ENCODE measurements at places on chromosomes 5 and 9.

DNA sequence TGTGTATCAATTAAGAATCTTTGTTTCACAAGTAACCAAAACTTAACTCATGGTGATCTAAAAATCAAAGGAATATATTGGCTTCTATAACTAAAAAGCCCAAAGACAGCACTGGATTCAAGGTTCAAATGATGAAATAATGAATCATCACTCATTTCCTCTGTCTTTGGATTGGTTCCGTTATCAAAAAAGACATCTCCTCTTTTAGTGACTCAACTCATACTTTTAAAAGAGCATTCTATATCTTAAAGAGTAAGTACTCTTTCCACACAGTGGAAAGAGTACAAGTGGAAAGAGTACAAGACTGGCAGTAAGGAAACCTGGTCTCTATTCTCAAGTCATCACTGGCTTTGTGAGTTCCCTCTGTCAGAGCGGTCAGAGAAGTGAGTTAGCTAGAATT, 141.4 kb upstream of the NMUR2 start:
- no peak for DNase-seq

DNA sequence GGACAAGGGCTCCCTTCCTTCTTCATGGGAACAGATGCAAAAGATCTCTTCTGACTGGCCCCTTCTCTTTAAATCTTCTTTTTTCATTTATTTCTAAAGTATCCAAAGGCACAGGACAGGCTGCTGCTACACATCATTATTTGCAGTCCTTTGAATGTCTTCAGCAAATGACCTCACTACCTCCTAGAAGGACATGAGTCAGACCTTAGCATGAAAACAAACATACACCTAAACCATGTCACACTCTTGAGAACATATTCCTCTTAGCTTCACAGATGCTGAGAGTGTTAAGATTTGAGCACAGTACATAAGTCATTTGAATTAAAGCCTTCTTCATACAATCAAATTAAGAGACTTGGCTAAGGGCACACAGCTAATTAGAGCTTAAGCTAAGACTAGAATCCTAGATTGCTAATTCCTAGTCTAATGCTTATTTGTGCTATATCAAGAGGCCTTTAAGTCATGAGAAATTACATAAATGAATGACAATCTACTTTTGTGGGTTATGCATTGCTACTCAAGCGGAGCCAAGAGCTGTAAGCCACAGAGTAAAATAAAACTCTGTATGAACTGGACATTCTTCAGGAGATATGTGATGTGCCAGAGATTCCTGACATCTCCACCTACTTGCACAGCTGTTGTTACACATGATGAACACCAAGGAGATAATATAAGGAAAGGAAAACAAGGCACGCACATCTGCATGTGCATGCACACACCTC, 109.1 kb upstream of the PTGER4 start:
- DNase-seq: no peak

GRCh38 chr9:84315278-84315877, 25.2 kb downstream of the SLC28A3 start:
- peak; percentile 24 for DNase-seq

GRCh38 chr5:32598997-32599549, 13.7 kb downstream of the SUB1 start:
- no peak for DNase-seq

DNA sequence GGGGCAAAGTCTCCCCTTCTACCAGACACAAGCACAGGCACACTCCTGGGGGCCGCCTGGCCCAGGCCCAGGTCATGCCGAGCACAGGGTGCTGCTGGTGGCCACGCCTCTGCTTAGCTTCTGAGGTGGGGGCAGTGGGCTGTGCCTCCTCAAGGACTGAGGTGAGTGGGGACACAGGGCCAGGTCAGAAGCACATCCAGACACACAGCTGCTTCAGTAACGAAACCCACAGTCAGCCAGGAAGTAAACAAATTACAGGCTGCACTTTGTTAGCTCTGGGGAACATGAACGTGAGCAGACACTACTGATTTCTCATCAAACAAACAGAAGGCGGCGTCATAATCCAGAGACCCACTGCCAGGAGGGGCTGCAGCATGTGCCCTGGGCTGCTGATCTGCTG, 192.4 kb downstream of the HSPA4 start:
- DNase-seq: no peak

GRCh38 chr5:135823881-135824280, 10.6 kb upstream of the SLC25A48 start:
- DNase-seq: no peak

DNA sequence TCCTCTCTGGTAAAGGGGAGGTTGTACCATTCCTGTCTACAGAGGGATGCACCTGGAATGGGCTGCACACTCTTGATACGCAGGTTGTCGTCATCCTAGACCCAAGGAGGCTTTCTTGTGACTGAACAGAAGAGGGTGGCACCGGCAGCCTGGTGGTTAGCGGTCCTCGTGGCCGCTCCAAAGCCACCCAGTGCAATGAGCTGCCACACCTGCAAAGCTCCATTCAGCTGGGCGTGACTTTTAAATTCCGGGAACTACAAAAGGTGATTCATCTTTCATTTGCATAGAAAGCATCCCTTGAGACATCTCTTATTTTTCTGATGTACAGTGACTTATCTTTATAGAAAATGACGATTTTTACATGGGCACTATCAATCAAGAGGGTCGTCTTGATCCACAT, 286.1 kb upstream of the IRX1 start:
- no peak for DNase-seq

- no peak for DNase-seq
Observed at GRCh38 chr9:109739760-109740159, 40.2 kb upstream of the PALM2AKAP2 start.

- no peak for DNase-seq
Observed at GRCh38 chr5:9067154-9067553, 478.7 kb downstream of the SEMA5A start.

- no peak for DNase-seq
Observed at GRCh38 chr9:94980947-94981722, 254.6 kb downstream of the AOPEP start.

DNA sequence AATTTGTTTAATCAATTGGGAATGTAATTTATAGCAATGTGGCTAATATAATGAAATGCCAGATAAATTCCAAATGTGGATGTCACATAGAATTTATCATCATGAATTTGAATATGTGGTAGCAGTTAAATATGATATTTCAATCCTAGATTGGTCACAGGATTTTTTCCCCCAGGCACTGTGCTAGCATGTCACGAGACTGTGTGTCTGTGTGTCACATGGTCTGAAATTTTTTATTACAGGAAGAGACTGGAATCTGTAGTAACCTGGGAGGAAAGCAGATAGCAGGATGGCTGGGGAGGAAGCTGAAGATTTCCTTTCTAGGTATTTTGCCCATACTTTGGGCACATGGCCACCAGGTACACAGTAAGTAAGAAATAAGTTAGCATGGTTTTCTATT, 35.4 kb upstream of the MSH3 start:
- DNase-seq: no peak

DNA sequence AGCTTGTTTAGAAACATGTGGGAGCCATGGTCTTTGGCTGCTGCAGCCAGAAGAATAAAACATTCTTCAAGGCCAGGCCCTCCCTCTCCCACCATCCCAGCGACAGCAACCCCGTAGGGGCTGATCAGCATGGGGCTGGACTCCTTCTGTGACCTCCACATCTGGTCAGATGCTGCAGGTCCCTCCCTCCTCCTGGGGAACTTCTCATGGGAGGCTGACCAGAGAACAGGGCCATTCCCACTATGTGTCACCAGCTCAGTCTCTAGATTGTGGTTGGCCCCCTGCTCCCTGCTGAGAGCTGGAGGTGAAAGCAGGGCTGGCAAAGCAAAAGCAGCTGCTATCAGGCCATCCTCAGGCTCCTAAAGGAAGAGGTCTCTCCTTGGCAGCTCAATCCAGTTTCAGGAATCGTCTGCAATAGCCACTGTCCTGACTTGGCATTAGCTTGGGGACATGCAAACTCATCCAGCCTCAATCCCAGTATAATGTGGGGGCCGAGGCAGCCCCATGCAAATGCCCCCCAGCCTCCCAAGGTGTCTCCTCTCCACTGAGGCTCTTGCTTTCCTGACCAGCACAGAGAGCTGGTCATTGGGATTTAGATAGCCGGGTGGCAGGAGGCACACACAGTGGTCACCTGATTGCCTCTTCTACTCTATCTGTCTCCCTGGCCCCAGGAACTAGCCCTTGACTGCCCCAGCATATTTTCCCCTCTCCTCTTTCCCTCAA, 81.5 kb downstream of the NRG2 start:
- no peak for DNase-seq

DNA sequence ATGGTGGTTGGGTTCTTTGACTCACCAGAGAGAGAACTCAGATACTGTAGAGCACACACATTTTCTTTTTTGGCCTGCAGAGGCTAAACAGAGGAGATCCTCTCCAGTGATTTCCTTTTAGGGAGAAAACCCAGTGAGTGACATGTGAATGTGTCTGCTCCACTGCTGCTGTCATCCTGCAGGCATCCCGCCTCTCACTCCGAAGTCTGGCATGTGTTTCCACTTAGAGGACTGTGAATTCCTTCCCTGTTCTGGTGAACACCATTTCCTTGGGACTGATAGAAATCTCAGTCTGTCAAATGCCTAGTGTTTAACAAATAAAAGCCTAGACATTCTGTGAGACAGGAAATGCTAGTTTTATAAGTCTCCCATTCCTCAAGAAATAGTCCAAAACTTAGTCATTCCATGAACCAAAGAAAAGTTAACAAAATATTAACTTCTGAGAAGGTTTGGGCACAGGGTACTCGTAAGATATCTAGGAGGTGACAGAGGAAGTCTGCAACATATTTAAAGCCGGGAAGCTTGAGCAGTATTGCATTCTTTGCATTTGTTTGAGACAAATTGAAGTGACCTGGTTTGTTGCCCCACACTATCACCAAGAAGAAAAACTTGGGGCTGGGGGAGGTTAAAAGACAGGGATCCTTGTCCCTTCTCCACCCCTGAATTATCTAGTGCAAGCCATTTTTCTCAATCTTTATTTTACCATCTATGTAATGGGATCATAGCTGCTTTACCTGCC, 74.9 kb upstream of the NIPAL4 start:
- no peak for DNase-seq

DNA sequence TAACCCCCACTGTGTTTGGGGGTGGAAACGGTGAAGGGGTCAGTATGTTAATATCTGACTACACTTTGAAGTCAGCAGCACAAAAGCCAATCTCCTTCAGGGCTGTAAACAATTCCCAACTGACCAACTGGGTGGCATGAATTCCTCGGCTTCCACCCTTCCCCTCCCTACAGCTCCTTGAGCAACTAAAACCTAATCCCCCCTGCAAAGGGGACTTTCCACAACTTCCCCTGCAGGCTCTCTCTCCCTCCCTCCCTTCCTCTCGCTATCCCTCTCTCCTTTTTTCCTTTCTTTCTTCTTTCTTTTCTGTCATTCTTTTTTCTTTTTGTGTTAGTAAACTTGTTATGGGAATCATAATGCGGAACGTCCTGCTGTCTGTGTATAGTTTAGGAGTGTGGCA, 65.1 kb upstream of the PTCH1 start:
- DNase-seq: no peak

- no peak for DNase-seq
Observed at GRCh38 chr9:117733465-117733864, 29.3 kb downstream of the TLR4 start.

GRCh38 chr5:26761446-26761845, 276.9 kb downstream of the CDH9 start:
- DNase-seq: no peak

DNA sequence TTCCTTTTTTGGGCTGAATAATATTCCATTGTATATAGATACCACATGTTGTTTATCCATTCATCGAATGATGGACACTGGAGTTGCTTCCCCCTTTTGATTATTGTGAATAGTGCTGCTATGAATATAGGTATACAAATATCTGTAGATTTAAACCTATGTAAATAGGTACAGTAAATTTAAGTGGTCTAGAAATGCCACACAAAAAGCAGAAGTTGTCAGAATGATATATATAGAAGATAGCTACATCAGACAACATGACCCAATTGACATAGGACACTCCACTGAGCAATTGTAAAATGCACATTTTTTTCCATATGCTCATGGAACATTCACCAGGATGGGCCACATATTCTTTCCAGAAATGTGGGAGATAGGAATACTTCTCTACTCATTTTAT, 77.6 kb downstream of the SMIM15 start:
- DNase-seq: no peak

GRCh38 chr9:92639791-92640271, 30.1 kb downstream of the IPPK start:
- no peak for DNase-seq

- no peak for DNase-seq
Observed at GRCh38 chr5:109614301-109614700, 75.4 kb upstream of the MAN2A1 start.

- DNase-seq: no peak
Observed at GRCh38 chr9:77554586-77555105, 93.5 kb downstream of the GNA14 start.

- no peak for DNase-seq
Observed at GRCh38 chr5:126525630-126526245, 69.3 kb downstream of the ALDH7A1 start.

- no peak for DNase-seq
Observed at GRCh38 chr5:16709691-16710433, 93.1 kb upstream of the RETREG1 start.

- no peak for DNase-seq
Observed at GRCh38 chr9:136191099-136191959, 13.6 kb downstream of the LHX3 start.

GRCh38 chr5:180026320-180026719, 45.2 kb downstream of the RNF130 start:
- no peak for DNase-seq

DNA sequence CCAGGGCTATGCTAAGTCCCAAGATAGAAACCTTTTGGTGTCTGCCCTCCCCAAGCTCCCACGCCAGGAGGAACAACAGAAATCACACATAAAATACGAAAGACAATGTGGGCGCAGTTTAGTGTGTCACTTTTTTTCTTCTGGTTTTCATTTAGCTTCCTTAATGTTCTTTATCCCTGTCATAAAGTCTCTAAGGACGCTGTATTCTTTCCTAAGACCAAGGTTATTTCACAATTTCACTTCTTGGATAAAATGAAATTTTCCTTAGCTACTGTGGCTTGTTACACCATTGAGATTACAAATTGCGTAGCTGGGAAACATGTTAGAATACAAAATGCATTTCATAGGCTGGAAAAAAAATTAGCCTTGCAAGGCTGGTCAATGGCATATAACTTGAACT, 85.4 kb downstream of the GLIS3 start:
- DNase-seq: no peak

DNA sequence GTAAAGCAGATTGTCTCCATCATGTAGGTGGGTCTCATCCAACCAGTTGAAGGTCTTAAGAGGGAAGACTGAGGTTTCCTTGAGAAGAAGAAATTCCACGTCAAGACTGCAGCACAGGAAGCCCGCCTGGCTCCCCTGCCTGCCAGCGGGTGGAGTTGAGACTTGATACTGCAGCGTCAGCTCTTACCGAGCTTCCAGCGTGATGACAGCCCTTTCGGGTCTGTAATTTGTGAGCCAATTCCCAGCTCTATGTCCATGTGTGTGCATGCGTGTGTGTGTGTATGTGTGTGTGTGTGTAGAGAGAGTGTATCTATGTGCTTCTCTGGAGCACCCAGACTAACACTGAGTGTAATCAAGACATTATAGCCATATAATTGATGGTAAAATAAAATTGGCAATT, 379.7 kb upstream of the IRX2 start:
- DNase-seq: no peak

GRCh38 chr9:110114859-110115201, 93.1 kb downstream of the C9orf152 start:
- no peak for DNase-seq

GRCh38 chr5:131274326-131275063, 10.6 kb downstream of the CDC42SE2 start:
- no peak for DNase-seq

GRCh38 chr5:160442824-160443431, 21.3 kb downstream of the PTTG1 start:
- no peak for DNase-seq

- no peak for DNase-seq
Observed at GRCh38 chr9:70261131-70261870, 2.5 kb downstream of the SMC5 start.

Data from KG1 (cell line).